Neural progenitor cell (in vitro differentiated cells): ENCODE measurements at places on chromosomes 12 and 14. TPM values are rescaled to one million over a fixed set of nuclear protein-coding genes. Genes with fewer than 3 reads are reported as not detected.

GRCh38 chr14:82270286-82270685 is 736.6 kb upstream of the SEL1L start:
- no peak overlapping the region for H3K4me3 ChIP-seq
- no peak overlapping the region for H3K27ac ChIP-seq
- H3K27me3 ChIP-seq, result no peaks in the 10 kb centered on the region
- H3K36me3 ChIP-seq, result no peaks in the 10 kb centered on the region
- no peak for DNase-seq
- peaks cover 3% of the 10 kb centered on the region for H3K4me1 ChIP-seq

DNA sequence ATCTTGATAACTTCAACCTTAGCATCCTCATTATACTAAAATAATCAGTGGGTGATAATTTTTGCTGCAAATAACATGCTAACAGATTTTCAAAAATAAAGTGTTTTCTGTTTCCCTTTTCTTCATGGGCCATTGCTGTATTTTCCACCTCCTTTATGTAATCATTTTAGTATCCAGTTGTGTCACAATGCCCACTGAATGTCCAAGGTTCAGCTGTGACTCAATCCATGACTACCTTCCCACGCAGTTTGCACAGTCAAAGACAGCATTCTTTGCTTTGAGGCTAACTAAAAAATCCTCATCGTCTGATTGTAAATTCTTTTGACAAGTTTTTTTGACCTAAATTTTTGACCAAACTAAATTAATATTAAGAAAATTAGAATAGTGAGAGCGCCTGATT is 474.1 kb downstream of the FLRT2 start:
- no peaks in the 10 kb centered on the region for H3K36me3 ChIP-seq
- H3K27me3 ChIP-seq, result no peaks in the 10 kb centered on the region
- no peak for DNase-seq
- H3K27ac ChIP-seq, result no peak overlapping the region

DNA sequence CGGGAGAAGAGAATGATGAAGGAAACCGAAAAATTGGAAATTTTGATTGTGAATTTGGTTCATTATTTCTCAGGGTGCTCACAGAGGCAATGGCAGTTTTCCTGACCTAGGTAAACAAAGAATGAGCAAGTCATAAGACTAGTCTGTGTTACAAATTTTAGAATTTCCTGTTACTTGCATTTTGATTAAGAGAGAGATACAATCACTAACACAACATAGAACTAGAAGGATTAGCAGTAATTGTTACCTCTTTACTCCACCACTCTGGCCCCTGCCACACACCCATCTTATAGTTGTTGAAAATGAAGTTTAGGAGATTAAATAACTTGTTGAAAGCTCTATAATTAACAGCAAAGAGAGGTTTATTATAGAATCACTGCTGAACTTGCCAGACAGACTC is 62.0 kb downstream of the CATSPERB start:
- no peak for DNase-seq
- H3K36me3 ChIP-seq, result no peaks in the 10 kb centered on the region
- H3K27ac ChIP-seq, result no peak overlapping the region
- no peak overlapping the region for H3K4me3 ChIP-seq
- no peaks in the 10 kb centered on the region for H3K27me3 ChIP-seq

DNA sequence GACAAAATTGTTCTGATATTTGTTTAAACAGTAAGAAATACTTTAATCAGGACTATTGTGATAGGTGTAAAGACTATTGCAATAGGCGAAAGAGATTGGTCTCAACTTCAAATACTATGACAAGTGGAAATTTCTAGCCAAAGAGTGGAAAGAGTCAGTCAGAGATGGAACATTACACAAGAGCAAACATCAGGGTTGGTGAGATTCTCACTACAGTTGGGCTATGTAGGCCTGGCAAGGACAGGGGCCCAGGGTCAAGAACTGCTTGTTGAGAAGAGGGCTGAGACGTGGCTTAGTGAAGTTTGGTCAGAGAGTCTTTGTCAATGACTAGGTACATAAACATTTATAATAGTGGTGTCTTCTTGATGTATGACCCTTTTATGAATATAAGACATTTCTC is 19.4 kb downstream of the CAND1 start:
- peaks cover 10% of the 10 kb centered on the region for H3K36me3 ChIP-seq
- no peak overlapping the region for H3K4me3 ChIP-seq
- H3K27ac ChIP-seq, result no peak overlapping the region
- no peaks in the 10 kb centered on the region for H3K27me3 ChIP-seq

DNA sequence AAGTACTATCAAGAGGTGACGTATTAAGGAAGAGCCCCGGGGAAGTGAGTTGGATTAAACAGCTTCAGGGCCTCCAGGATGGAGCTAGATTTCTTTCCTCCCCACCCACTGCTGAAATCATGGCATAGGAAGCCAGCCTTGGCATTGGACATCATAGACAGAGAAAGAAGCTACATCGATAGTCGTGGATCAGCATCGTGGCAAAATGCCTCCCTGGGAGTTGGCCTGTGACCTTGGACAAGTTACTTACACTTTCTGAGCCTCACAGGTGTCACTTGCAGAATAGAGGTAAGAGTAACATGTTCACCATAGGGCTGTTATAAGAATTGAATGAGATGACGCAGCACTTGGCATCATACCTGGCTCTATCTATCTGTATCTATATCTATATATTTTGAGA is 5.9 kb downstream of the ANKRD33 start:
- no peaks in the 10 kb centered on the region for H3K36me3 ChIP-seq
- no peaks in the 10 kb centered on the region for H3K27me3 ChIP-seq
- H3K4me1 ChIP-seq, result peaks cover 11% of the 10 kb centered on the region
- no peak overlapping the region for H3K4me3 ChIP-seq
- H3K27ac ChIP-seq, result no peak overlapping the region

DNA sequence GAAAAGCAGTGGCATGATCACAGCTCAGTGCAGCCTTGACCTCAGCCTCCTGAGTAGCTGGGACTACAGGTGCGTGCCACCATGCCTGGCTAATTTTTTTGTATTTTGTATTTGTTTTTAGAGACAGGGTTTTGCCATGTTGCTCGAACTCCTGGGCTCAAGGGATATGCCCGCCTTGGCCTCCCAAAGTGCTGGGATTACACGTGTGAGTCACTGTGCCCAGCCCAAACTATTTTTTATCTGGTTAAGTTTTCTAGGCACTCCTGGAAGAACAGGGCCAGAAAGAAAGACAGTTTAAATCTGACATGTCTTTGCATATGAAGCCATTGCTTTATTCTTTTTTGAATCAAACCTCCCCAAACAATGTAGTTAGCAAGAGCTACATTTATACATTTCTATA is 27.5 kb upstream of the PTGR2 start:
- no peak overlapping the region for H3K4me3 ChIP-seq
- H3K36me3 ChIP-seq, result no peaks in the 10 kb centered on the region
- no peak overlapping the region for H3K27ac ChIP-seq
- no peaks in the 10 kb centered on the region for H3K4me1 ChIP-seq
- DNase-seq, result no peak
- peaks cover 5% of the 10 kb centered on the region for H3K27me3 ChIP-seq

- no peak overlapping the region for H3K27ac ChIP-seq
- no peaks in the 10 kb centered on the region for H3K27me3 ChIP-seq
- DNase-seq, result no peak
- no peaks in the 10 kb centered on the region for H3K36me3 ChIP-seq
- peaks cover 12% of the 10 kb centered on the region for H3K4me1 ChIP-seq
These were observed 105.6 kb upstream of the ARID2 start for GRCh38 chr12:45623940-45624339.

DNA sequence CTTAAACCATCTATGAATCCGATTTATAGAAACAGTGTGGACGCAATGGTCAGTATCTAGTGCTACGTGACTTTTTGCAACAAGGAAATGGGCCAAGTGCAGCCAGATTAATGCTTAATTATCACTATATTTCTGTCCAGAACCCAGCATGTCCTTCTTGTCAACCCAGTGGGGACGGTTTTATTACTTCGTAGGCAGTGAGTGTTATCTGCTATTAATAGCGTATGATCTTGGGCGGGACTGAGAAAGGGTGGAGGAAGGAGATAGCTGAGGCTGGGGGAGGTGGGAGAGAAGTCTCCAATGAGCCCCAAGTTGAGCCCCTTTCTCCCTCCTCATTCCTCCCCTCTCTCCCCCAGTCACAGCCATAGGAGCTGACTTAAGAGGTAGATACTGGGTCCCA is 59.7 kb upstream of the FAM222A start:
- no peaks in the 10 kb centered on the region for H3K36me3 ChIP-seq
- H3K4me3 ChIP-seq, result no peak overlapping the region
- no peak overlapping the region for H3K27ac ChIP-seq

DNA sequence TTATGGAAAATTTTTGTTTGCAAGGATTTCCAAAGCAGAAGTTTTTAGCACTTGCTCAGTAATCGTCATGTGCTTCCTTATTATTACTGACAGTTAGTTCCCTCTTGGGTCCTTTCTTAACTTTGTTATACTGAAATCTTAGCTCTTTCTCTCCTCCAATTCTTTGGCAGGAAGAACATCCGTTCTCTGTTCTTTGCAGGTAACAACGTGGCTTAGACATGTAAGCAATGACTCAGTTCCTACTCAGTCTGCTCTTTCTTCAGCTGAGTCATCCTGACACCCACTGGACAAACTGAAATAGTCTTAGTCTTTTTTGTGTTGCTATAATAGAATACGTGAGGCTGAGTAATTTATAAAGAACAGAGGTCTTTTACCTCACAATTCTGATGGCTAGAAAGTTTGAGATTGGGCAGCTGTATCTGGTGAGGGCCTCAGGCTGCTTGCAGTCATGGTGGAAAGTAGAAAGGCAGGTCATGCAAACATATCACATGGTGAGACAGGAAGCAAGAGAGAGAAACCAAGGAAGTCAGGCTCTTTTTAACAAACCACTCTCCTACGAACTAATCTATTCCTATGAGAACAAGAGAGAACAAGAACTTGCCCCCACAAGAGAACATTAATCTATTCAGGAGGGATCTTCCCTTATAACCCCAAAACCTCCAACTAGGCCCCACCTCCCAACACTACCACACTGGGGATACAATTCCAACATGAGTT is 49.2 kb downstream of the TESPA1 start:
- no peaks in the 10 kb centered on the region for H3K4me1 ChIP-seq
- no peaks in the 10 kb centered on the region for H3K27me3 ChIP-seq
- H3K4me3 ChIP-seq, result no peak overlapping the region
- H3K36me3 ChIP-seq, result no peaks in the 10 kb centered on the region
- H3K27ac ChIP-seq, result no peak overlapping the region

The RNASE2 gene
- not detected in 2 replicates for total RNA-seq

The LYSET gene
- total RNA-seq, result 16.1 and 17.2 TPM in 2 replicates

The FAM90A1 gene
- 0.09 TPM in 1 of 2 replicates, not detected in the other for total RNA-seq

The TCL1A gene
- total RNA-seq, result not detected in 2 replicates

DNA sequence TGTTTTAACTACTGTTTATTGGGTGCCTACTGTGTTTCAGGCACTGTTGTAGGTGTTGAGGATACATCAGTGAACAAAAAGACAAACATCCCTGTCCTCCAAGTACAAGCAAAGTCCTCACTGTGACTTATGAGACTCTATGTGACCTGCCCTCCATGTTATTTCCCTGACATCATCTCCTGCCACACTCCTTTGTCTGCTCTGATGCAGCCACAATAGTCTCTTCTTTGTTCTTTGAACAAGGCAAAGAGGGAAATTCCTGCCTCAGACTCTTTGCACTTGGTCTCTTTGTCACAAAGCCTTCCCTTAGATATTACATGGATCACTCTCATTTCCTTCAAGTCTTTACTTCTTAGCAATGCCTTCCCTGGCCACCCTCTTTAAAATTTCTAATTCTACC is 240.1 kb upstream of the SRRM4 start:
- no peaks in the 10 kb centered on the region for H3K36me3 ChIP-seq
- no peak overlapping the region for H3K27ac ChIP-seq
- H3K27me3 ChIP-seq, result no peaks in the 10 kb centered on the region
- DNase-seq, result peak; percentile 21
- H3K4me1 ChIP-seq, result no peaks in the 10 kb centered on the region

DNA sequence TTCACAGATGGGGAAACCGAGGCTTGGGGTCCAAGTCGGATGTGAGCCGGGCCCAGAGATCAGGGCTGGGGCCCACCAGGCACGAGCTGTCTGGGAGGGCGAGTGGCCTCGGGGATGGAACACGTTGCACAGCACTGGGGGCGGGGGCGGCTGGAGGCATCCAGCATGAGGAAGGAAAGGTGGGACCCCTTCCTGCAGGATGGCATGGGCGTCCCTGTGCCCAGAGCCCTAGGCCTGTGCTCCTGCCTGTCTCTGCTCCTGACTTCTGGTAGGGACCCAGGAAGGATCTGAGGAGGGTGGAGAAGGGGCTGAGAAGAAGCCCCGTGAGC is 183.4 kb downstream of the KIF26A start:
- no peaks in the 10 kb centered on the region for H3K27me3 ChIP-seq
- no peak overlapping the region for H3K27ac ChIP-seq
- H3K4me3 ChIP-seq, result no peak overlapping the region
- no peak for DNase-seq

The COCH gene
- 23.1 and 31.1 TPM in 2 replicates for total RNA-seq

The ANKRD33 gene
- 0.39 and 0.46 TPM in 2 replicates for total RNA-seq

DNA sequence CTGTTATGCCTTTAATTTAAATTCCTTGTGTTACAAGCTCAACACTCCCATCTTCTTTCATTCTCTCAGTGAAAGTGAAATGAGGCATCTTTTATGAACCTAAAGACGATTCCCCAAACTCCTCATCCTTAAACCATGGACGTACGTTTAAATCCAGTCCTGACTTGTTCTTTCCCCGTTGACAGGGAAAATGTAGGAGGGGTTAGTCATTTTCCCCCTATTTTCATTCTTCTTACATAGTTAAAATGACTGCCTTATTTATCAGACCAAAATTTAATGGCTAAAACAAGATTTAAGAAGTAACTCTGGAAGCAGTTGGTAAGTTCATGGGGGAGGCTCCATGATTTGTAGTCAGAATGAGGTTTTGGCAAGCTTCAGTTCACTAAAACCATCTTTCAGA is 134.9 kb downstream of the KCNA5 start:
- no peaks in the 10 kb centered on the region for H3K27me3 ChIP-seq
- H3K27ac ChIP-seq, result no peak overlapping the region
- no peak for DNase-seq

DNA sequence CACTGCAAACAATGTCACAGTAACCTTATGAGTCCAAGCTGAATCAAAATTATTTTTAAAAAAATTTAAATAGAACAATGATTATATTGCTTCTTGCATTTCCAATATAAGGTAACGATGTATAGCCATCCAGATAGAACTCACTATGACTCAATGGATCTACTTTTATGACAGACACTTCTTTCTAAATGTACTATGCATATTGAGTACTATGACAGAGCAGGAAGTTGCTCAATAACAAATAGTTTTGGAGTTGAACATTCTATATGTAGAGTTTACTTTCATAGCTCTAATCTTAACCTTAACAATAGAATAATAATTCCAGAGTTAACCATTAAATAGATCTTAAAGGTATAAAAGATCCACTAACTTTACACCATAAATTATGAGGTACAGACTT is 46.7 kb upstream of the ALG10B start:
- H3K27ac ChIP-seq, result no peak overlapping the region
- no peak overlapping the region for H3K4me3 ChIP-seq
- H3K27me3 ChIP-seq, result no peaks in the 10 kb centered on the region
- DNase-seq, result no peak
